ENCODE measurements at places on chromosomes 2 and 18. TPM values are rescaled to one million over a fixed set of nuclear protein-coding genes. Genes with fewer than 3 reads are reported as not detected.

DNA sequence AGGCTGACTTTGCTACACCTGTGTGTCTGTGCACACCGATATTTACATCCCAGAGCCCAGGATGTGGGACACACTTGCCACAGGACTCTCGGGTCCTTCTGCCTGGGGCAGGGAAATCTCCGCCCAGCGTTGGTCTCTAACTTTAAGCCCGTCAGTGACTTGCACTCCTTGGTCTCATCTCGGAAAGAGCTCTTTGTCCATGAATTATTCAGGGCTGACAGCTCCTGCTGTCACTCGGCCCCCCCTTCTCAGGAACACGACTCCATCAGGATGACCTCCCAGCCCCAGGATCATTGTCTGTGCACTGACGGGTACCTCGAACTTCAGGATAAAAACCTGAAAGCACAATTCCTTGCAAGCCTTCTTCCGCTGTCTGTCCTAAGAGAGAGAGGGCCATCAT is 26.6 kb downstream of the PLB1 start:
- H3K4me1 ChIP-seq: peaks cover 14% of the 10 kb centered on the region
- H3K36me3 ChIP-seq: peaks cover 2% of the 10 kb centered on the region

- no peak for DNase-seq
- H3K27ac ChIP-seq: no peak overlapping the region
- no peaks in the 10 kb centered on the region for H3K4me1 ChIP-seq
- peaks cover 18% of the 10 kb centered on the region for H3K27me3 ChIP-seq
Observed at GRCh38 chr2:128485761-128486639, 167.3 kb upstream of the HS6ST1 start.

DNA sequence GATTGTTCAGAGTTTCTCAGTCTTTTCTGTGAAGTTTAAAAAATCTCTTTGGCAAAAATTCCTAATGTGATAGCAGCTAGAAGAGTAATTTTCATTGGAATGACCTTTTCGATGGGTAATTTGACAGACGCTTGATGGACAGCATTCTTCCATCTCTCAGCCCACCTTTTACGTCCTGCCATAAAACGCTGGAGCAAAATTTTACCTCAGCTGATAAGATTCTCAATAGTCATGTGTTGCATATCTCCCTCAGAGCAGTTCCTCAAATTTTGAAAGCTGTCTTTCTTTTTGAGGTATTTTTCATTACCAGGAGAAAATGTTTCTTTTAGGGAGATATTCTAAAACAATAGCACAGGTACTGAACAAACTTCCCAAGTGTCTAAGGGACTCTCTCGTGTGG is 441.4 kb downstream of the PARD3B start:
- H3K4me3 ChIP-seq: no peak overlapping the region
- peaks cover 15% of the 10 kb centered on the region for H3K4me1 ChIP-seq
- H3K27me3 ChIP-seq: no peaks in the 10 kb centered on the region
- DNase-seq: no peak
- H3K27ac ChIP-seq: no peak overlapping the region

DNA sequence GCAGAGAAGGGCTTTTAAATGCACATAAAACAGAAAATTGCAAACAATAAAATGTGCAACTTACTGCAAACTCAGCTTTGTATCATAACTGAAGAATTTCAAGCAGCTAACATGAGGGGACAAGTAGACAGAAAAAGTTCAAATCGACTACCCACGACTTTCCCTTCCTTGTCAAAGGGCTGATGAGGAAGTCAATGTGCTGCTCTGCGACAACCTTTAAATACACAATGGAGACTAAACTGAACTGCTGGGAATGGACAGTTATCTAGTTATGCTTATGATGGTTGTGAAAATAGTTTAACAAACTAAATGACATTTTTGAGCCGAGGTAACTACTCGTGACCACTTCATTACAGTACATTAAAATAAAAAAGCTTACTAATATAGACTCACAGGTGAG is 84.1 kb downstream of the INO80D start:
- no peak for DNase-seq
- H3K4me1 ChIP-seq: peaks cover 4% of the 10 kb centered on the region
- H3K27me3 ChIP-seq: no peaks in the 10 kb centered on the region
- H3K27ac ChIP-seq: no peak overlapping the region

DNA sequence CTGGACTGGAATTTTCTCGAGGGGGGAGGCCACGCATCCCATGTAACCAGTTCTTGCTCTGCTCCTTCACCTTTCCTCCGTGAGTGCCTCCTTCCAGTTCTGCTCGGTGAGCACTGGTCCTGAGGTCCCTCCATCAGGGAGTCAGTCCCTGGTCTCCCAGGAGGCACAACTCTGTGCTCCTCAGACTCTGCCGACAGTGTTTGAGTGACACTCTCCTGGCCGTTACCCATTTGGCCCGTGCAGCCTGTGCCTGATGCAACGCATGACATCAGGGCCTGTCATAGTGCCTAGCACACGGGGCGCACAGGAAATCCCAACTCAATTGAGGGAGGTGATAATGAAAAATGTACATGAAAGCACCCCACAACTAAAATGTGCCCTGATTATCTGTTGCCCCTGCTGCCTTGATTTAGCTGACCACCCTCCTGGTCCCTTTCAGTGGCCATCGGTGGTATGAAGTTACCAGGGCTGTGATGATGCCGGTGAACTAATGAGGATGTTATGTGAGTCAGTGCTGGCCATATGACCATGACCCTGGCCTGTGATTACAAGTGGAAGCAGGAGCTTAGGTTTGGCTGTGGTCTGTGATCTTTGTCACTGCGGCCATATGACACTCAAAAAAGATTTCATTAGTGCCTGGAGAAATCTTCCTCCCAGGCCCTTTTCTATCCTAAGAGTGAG is 144.6 kb downstream of the TDRD15 start:
- H3K27me3 ChIP-seq: no peaks in the 10 kb centered on the region
- H3K4me1 ChIP-seq: no peaks in the 10 kb centered on the region
- H3K27ac ChIP-seq: no peak overlapping the region
- DNase-seq: no peak

DNA sequence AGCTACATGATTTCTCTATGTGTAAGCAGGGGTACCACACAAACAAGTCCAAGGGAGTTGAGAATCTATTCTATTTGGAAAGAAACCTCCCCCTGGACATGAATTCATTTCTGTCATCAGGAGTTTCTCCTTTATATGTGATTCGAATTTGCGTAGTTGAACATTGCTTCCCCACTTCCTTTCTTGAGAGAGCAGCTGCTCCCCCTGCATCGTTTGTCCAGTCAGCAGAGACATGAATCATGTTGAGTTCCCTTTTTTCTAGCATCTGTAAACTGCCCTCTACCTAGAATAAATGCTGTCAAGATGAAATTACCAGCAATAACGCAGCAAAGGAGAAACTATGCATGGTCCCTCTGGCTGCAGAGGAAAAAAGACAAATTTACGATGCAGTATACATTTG is 73.8 kb downstream of the KIF5C start:
- no peak for DNase-seq
- no peaks in the 10 kb centered on the region for H3K27me3 ChIP-seq
- H3K4me3 ChIP-seq: no peak overlapping the region
- H3K4me1 ChIP-seq: no peaks in the 10 kb centered on the region
- no peaks in the 10 kb centered on the region for H3K36me3 ChIP-seq

DNA sequence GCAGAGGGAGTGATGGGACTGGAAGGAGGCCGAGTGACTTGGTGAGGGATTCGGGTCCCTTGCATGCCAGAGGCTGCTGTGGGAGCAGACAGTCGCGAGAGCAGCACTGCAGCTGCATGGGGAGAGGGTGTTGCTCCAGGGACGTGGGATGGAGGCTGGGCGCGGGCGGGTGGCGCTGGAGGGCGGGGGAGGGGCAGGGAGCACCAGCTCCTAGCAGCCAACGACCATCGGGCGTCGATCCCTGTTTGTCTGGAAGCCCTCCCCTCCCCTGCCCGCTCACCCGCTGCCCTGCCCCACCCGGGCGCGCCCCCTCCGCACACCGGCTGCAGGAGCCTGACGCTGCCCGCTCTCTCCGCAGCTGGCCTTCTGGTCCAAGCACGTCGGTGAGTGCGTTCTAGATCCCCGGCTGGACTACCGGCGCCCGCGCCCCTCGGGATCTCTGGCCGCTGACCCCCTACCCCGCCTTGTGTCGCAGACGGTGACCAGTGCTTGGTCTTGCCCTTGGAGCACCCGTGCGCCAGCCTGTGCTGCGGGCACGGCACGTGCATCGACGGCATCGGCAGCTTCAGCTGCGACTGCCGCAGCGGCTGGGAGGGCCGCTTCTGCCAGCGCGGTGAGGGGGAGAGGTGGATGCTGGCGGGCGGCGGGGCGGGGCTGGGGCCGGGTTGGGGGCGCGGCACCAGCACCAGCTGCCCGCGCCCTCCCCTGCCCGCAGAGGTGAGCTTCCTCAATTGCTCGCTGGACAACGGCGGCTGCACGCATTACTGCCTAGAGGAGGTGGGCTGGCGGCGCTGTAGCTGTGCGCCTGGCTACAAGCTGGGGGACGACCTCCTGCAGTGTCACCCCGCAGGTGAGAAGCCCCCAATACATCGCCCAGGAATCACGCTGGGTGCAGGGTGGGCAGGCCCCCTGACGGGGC is 4.6 kb downstream of the PROC start:
- H3K36me3 ChIP-seq: no peaks in the 10 kb centered on the region
- no peak overlapping the region for H3K27ac ChIP-seq
- peak overlapping the region; percentile 49 for H3K4me3 ChIP-seq
- H3K27me3 ChIP-seq: peaks cover 37% of the 10 kb centered on the region
- peaks cover 9% of the 10 kb centered on the region for H3K4me1 ChIP-seq

DNA sequence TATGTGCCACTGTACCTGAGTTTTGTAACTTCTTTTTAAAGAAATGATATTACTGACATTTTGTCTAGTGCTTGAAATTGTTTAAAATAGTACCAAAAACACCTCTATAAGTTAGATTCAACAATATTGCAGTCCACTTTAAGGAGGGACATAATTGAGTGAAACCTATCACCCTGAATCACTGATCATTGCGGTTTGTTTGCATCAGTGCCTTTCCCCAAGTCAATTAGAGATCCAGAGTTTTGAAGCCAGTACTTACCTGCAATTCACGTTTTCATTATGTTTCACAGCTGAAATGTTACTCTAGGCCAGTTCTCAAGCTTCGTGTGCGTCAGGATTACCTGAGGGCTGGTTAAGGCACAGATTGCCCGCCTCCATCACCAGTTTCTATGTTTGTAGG is 26.6 kb upstream of the DLX1 start:
- H3K27me3 ChIP-seq: peaks cover 2% of the 10 kb centered on the region
- no peaks in the 10 kb centered on the region for H3K36me3 ChIP-seq
- no peak overlapping the region for H3K27ac ChIP-seq

- no peaks in the 10 kb centered on the region for H3K36me3 ChIP-seq
- no peak overlapping the region for H3K27ac ChIP-seq
Observed at GRCh38 chr2:69012310-69013141, 453 bp upstream of the ANTXR1 start.

DNA sequence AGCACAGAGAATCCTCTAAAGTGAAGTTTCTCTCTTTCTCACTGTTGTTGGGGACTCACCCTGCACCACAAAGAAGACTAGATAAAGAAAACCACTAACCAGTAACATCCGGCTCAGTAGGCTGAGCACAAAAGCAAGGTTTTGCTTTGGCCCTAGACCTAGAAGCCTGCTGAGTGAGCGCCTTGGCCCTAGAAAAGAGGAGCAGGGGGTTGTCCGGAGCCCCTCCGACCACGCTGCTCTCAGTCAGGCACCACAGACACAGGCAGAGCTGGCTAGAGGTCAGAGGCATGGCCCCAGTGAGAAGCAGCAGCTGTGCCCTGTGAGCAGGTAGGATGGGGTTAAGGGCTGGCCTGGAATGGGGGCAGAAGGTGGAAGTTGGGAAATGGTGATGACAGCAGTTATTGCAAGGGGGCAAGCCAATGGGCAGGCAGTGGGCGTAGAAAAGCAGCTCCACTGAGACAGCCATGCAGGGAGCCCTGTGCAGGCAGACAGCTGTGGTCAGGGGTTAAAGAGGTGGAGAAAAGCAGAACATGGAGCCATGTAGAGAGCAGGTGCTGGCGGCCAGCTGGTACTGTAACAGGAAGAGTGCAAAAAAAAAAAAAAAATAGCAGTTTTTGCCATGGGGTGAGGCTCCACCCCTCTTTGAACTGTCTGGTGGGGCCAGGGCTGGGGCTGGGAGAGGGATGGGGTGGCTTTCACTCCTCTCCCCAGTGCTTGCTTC is 36.9 kb upstream of the SLC14A1 start:
- peak overlapping the region; percentile 86 for H3K4me3 ChIP-seq
- peak; percentile 80 for DNase-seq
- H3K4me1 ChIP-seq: peaks cover 76% of the 10 kb centered on the region
- peak overlapping the region; percentile 99 for H3K27ac ChIP-seq
- peaks cover 9% of the 10 kb centered on the region for H3K27me3 ChIP-seq

DNA sequence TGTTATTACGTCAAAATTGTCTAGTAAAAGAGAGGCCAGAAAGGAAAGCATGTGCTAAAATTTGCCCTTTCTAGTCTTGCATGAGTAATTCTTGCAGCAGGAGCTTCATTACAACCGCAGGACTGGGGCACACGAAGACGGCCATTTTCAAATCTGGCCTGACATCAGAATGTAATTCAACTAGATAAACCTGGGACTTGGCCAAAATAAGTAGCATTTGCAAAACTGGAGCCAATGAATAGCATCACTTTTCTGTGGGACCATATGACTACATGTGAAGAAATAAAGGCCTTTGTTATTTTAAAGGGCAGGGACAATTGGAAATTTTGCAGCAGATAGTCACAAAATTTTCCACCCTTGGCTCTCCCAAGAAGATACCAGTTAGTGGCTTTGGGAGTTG is 3.0 kb upstream of the FZD7 start:
- peaks cover 13% of the 10 kb centered on the region for H3K4me1 ChIP-seq
- no peak overlapping the region for H3K27ac ChIP-seq
- DNase-seq: no peak
- no peak overlapping the region for H3K4me3 ChIP-seq

DNA sequence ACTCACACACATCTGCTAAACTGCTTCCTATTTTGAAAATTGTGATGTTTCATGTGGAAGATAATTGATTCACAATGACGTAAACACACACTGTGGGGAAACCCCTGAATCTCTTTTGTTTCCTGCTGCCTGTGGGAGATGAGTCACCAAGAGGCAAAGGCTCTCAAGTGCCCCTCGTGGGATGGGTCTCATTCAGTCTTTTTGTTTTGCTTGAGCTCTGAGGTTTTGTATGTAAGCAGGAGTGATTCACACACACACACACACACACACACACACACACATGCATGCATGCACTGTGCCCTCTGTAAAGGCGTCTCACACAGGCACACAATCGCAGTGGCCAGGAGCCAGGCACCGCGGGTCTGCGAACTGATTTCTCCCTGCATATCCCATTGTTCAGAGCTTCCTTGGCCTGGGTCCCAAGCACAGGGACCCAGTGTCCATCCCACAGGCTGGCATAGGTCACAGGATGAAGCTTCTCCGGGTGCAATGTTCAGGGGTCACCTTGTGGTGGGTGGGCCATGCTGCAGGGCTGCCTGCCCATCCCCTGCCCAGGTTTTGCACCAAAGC is 12.1 kb upstream of the ARHGEF4 start:
- H3K36me3 ChIP-seq: no peaks in the 10 kb centered on the region
- H3K27me3 ChIP-seq: no peaks in the 10 kb centered on the region
- H3K4me3 ChIP-seq: peak overlapping the region; percentile 4
- DNase-seq: peak; percentile 81
- peaks cover 24% of the 10 kb centered on the region for H3K4me1 ChIP-seq
- peak overlapping the region; percentile 77 for H3K27ac ChIP-seq

The MRPL19 gene
- total RNA-seq: 39.5 TPM

The PRLH gene
- not detected for total RNA-seq

The PTRHD1 gene
- total RNA-seq: 28.9 TPM

The DYSF gene
- 4.7 TPM for total RNA-seq

The SIX3 gene
- total RNA-seq: 0.10 TPM

The AQP4 gene
- total RNA-seq: not detected

The HSBP1L1 gene
- 0.50 TPM for total RNA-seq
